B cell (primary cell): ENCODE measurements at places on chromosomes 5 and 9.

- DNase-seq: no peak
Observed at GRCh38 chr9:98883276-98883675, 60.4 kb upstream of the COL15A1 start.

- no peak for DNase-seq
Observed at GRCh38 chr5:127776477-127776876, 73.3 kb downstream of the CCDC192 start.

DNA sequence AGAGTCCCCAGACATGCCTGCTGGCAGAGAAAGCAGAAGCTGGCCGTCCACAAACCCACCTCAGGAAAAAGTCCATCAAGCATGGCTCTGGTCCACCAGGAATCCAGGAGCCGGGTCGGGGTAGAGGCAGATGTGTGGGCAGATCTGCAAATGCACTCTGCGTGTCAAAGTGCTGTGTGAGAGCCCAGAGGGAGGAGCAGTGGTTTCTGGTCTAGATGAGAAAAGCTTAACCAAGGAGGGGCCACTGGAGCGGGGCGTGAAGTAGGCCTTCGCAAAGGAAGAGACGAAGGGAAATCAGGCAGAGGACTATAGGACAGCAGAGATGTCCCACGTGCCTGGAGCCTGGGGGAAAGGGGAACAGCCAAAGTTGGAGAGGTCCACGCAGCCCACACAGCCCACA is 40.0 kb downstream of the TTLL11 start:
- DNase-seq: no peak

DNA sequence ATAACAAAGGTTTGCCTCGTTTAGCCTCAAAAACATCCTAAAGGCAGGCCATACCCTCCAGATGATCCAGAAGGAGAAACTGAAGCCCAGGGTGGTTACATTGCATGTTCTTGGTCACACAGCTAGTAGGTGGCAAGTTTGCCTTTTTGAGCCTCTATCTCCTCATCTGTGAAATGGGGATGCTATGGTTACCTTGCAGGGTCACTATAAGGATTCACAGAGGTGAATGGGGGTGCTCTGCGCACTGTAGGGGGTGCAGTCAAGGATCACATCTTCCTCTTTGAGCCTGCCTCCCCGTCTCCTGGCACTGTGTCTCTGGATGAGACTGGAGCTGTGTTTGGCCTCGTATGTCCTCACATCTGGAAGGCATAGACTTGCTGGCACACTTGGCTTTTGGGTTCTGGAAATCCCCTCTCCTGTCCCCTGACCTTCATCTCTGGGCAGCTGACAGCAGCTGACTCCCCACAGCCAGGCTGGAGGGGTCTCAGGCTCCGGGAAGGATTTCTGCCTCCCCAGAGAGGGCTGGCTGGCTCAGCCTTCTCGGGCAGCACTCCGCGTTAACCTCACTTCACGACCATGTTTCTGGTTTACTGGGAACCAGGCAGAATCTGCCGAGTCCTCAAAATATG is 167.7 kb downstream of the RGS3 start:
- no peak for DNase-seq

DNA sequence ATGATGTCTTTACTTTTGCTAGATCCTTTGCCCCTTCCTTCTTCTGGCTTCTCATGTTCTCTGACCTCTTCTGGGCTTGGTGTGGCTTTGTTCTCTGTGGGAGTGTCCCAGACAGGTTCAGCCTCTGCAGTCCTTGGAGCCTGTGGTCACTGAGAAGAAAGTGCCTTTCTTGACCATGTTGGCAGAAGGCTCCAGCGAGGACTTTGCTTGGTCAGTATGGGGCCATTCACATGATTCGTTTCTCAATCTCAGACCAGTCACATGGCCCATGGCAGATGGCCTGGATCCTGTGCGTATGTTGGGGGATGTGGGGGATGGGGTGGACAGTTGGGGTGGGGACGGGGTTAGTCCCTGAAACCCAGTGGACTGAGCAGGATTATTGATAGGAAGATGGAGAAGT is 274.1 kb downstream of the ARHGAP26 start:
- no peak for DNase-seq

- DNase-seq: no peak
Observed at GRCh38 chr5:180423133-180423532, 70.0 kb upstream of the GFPT2 start.

GRCh38 chr5:59322894-59323293 is 570.6 kb downstream of the PDE4D start:
- DNase-seq: no peak

- DNase-seq: no peak
Observed at GRCh38 chr9:123457583-123457982, 101.6 kb downstream of the CRB2 start.

- no peak for DNase-seq
Observed at GRCh38 chr9:34372467-34373011, 4.2 kb downstream of the MYORG start.

- peak; percentile 54 for DNase-seq
Observed at GRCh38 chr5:141369994-141370848, at the start of gene PCDHGB3. PCDHGB3 (plus strand) TSS chr5:141370242; CDS start chr5:141370395, 153 bp downstream.

DNA sequence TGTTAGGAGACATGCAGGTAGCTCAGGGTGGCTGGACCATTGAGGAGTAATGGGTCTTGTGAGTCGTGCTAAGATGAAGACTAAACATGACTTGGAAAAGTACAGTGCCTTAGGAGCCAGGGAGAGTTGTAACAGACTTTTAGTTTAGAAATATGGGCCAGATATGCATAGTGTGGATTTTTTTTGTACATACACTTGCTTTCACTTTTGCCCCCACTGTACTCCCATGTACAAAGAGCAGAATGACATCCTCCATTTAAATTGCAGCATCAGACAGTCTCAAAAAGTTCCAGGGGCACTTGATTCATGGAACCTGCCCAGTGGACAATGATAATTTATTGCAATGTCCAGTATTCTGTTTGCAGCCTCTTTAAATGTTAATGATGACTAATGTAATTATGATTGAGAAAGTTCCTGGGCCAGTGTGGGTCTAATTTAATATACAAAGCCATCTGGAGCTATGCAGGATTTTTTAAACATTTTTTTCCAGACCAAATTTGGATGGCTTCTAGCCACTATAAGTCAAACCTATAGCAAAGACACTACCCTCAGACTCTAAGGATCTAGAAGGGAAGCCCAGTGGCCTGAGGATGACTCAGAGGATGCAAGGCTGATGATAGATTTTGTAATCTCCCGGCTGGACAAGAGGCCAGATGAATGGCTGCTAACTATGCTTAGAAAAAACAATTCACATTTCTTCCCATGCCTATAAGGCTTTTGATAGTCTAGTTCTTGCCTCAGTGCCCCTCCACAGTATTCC is 80.1 kb downstream of the TRPC7 start:
- no peak for DNase-seq

DNA sequence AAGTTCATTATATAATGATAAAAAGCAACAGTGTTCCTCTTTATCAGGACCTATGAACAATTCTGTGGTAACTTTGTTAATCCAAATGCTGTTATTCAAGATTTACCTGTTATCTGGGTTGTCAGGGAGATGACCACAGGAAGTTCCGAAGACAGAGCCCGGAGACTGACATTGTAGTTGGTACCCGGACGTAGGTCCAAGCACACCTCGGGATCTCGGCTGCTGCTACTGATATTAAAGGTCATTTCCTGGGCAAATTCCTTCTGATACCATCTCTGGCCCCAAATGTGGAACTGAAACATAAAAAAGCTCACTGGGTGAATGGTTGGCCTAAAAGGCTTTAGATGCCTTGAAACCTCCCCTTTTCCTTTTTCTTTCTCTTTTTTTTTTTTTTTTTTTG is 96.7 kb downstream of the SUSD1 start:
- DNase-seq: peak; percentile 51

GRCh38 chr5:54673523-54674225 is 156.1 kb downstream of the SNX18 start:
- DNase-seq: peak; percentile 74

DNA sequence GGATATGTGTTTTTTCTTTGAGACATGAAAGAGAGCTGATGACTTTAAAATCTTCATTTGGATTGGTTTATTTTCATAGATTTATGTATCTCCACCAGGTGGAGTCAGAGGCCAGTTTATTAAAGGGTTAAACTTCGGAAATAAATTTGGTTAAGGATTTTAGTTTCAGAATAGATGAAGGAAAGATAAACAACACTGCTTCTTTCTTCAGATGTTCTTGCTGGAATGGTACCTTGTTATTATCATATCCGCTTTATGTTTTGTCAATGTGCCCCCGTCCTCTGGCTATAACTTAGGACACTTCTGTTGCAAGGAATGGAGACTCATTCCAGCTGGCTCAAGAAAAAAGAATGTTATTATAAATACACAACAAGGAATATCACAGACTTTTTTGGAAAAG is 81.2 kb downstream of the ALDH1A1 start:
- no peak for DNase-seq

DNA sequence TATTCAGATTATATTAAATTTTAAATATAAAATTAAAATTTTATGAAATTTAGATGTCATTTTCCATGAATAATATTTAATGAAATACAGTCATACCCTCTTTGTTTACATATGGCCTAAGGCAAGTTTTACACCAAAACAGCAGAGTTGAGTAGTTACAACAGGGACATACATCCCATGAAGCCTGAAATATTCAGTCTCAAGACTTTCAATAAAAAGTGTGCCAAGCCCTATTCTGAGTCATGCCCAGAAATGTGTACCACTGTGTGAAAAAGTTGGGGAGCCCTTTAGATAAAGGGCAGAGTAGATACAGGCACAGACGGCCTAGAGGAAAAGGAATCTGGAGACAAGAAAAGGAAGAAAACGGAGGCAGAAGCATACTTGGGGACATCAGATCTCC is 261.3 kb downstream of the SGCD start:
- DNase-seq: no peak

- DNase-seq: no peak
Observed at GRCh38 chr5:125152044-125152443, 405.6 kb upstream of the ZNF608 start.
